ENCODE measurements at places on chromosomes 3 and 15.

DNA sequence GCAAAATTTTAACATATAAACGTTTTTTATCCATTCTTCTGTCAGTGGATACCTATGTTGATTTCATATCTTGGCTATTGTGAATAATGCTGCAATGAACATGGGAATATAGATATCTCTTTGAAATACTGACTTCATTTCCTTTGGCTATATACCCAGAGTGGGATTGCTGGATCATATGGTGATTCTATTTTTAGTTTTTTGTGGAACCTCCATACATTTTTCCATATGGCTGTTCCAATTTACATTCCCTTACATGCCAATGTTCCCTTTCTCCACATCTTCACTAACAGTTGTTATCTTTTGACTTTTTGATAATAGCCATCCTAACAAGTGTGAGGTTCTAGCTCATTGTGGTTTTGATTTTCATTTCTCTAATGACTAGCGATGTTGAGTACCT, 344.6 kb downstream of the EPHA3 start:
- DNase-seq = no peak

DNA sequence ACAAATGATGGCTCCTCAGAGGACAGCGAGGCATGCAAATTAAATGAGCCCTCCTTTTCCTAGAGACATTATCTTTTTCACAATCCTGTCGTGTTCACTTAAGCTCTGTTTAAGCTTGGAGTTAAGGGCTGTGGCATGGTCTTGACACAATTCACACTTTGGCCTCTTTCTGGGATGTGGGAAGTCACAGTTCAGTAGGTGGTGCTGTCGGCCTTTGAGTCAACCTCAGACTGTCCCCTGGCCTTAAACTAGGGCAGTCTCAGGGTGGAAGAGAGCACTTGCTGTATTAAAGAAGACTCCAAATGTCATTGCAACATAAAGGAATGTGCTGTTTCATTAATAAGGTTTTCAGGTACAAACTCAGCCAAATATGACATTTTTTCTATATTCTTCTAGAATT, 351.0 kb downstream of the MCTP2 start:
- DNase-seq = no peak

DNA sequence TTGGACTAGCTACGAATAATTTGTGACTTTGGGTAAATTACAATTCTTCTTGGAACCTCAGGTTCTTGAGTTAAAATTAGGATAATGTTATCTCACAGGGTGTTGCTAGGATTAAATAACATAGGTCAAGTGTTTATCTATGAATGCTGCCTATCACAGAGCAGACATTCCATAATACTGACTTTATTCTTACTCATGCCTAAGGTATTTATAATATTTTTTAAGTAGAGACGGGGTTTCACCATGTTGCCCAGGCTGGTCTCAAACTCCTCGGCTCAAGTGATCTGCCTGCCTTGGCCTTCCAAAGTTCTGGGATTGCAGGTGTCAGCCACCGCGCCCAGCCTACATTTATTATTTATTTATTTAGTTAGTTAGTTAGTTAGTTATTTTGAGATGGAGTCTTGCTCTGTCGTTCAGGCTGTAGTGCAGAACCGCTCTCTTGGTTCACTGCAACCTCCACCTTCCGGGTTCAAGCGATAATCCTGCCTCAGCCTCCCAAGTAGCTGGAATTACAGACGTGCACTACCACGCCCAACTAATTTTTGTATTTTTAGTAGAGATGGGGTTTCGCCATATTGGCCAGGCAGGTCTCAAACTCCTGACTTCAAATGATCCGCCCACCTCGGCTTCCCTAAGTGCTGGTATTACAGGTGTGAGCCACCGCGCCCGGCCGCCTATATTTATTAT, 741 bp upstream of the ZNF106 start:
- DNase-seq = no peak

- no peak for DNase-seq
Observed at GRCh38 chr3:130644628-130645253, 101.9 kb downstream of the PIK3R4 start.

DNA sequence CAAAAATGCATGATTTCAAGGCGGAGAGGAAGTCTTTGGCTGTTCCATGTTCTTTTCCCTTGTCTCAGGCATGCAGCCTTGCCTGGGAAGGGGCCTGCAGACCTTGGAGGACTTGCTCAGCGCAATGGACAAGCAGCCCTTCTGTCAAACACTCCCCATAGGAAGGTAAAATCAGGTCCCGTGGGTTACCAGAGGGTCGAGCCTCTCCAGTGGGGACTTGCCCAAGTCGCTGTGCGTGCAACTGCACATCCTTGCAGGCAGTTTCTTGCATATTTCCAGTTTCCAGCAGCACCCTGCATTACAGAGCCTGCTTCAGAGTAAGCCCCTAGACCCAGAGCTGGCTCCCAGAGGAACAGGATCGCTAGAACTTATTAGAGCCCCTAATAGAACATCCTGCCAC, 75.5 kb upstream of the KLF13 start:
- DNase-seq = no peak

DNA sequence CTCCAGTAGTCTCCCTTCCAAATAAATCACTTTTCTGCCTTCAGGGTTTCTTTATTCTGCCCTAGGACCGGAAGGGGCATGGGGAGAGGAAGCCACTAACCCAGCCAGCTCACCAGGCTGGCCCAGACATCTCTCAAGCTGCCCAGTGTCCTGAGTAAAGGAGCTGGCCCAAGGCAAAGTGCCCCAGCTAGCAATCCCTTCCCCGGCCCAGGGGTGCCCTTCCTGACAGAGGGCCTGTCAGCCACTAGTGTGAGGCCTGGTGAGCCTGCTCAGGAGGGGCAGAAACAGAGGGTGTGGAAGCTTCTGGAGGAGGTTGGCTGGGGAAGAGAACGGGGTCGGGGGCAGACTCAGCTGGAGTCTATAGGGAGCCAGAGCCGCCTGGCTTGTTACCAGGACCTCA, 22.2 kb downstream of the SHF start:
- DNase-seq = no peak

DNA sequence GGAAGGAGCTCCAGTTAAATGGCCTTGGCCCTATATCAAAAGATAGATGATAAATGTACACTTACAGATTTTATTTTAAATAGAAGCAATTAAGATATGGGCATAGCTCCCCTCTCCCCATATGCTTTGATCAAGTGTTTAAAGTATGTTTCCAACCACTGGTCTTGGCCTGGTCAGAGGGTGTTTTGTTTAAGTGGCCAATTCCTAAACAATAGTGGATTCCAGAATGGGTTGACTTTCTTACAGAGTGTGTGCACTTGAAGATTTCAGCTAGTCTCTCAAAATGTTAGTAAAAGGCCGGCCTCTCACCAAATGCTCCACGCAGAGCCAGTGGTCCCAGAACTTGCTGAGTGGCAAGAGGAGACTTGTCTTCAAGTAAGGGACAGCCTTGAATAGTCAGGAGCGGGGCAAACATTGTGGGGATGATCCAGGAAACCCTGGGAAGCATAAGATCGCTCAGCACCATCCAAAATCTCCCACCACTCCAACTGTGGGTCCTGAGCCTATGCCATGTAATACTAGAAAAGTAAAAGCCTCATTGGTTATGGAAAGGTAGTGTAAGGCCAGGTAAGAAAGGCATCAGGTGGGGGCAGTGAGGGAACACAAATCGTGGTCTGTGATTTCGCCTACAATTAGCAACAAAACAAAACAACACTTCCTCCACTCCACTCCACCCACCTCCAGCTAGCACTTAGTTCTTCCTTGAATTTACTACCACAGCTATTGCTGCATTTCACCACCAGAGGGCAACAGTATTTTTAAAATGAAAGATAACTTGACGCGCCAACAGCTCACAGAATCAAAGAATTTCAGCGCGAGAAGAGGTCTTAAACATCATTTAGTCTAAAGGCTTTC, 4.8 kb downstream of the RARRES1 start:
- peak; percentile 77 for DNase-seq

DNA sequence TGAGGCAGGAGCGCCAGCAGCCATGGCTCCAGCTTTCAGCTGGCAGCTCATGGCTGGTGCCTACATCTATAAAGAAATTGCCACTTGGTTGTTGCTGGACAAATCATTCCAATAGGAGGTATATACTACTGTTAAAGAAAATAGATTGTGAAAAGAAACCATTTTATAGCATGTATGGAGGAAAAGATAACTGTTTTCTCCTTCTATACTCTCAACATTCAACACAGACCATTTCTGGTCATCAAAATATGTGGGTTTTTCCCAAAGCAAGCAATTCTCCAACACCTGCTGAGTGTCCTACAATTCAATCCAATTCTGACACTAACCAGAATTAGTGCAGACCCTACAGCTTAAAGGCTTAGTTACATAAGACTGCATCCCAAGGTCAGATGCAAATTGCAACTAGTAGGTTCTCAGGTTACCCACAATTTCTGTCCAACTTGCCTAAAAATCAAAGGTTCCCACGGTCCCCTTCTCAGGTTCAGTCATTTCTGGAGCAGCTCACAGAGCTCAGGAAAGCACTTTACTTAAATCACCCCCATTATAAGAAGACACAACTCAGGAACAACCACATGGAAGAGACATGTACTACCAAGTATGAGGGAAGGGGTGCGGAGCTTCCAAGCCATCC, 42.4 kb upstream of the STRIT1 start:
- DNase-seq = no peak

GRCh38 chr3:56980798-56981390, 79.6 kb upstream of the SPATA12 start:
- no peak for DNase-seq

GRCh38 chr3:156542101-156543042, 12.5 kb downstream of the SSR3 start:
- DNase-seq = no peak

- DNase-seq = no peak
Observed at GRCh38 chr15:90037511-90037860, 36.4 kb downstream of the ZNF710 start.

DNA sequence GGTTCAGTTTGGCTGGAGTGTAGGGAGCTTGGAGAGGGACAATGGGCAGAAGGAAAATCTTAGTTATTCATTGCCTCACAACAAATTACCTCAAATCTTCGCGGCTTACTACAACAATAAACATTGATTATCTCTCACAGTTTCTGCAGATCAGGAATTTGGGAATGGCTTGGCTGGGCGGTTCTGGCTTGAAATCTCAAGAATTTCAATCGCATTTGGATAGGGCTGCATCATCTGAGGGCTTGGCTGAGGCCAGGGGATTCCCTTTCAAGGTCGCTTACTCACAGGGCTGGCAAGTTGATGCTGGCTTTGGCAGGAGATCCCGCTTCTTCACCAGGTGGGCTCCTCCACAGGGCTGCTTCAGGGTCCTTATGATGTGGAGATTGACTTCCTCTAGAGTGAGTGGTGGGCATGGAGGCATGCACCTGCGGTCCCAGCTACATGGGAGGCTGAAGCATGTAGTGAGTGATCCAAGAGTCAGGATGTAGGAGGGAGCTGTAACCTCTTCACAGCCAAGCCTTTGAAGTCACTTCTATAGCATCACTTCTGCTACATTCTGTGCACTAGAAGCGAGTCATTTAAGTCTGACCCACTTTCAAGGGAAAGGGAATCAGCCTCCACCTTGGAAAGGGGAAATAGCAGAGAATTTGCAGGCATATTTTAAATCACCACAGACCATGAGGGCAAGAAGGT, 63.1 kb downstream of the CDC25A start:
- DNase-seq = no peak

- no peak for DNase-seq
Observed at GRCh38 chr3:39721076-39721475, 88.3 kb upstream of the MYRIP start.

GRCh38 chr3:172043766-172044165, 4.4 kb downstream of the FNDC3B start:
- no peak for DNase-seq

DNA sequence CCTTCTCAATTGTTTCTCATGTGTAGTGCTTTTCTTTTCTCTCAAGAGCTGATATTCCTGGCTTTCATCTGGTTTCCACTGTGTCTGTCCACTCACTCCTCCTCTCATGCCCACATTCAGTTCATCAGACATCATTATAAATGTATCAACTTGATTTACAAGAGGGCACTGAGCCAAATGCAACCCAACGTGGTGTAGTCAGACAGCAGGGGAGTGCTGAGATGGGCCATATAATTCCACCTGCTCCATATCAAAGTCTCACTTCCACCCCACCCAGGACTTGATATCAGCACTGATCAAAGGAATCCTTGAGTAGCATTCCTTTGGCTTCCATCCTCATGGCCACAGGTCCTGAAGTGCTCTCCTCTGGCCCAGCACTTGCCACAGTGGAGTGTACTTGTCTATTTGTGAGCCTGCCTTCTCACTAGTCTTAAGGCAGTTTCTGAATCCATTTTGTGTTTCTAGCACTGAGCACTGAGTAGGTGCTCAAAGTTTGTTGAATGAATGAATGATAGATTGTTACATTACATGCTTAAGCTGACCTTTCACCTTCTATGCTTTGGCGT, 252.8 kb downstream of the CLSTN2 start:
- no peak for DNase-seq

DNA sequence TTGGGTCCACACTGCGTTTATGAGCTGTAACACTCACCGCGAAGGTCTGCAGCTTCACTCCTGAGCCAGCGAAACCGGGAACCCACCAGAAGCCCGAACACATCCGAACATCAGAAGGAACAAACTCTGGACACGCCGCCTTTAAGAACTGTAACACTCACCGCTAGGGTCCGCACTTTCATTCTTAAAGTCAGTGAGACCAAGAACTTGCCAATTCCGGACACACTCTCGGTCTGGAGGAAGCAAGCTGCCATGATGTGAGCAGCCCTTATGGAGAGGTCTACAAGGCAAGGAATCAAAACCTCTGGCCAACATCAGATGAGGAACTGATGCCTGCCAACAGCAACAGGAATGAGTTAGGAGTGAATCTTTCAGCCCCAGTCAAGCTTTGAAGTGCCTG, 62.9 kb downstream of the SLC28A2 start:
- DNase-seq = no peak

GRCh38 chr3:126886217-126886616, 96.7 kb upstream of the PLXNA1 start:
- DNase-seq = no peak

DNA sequence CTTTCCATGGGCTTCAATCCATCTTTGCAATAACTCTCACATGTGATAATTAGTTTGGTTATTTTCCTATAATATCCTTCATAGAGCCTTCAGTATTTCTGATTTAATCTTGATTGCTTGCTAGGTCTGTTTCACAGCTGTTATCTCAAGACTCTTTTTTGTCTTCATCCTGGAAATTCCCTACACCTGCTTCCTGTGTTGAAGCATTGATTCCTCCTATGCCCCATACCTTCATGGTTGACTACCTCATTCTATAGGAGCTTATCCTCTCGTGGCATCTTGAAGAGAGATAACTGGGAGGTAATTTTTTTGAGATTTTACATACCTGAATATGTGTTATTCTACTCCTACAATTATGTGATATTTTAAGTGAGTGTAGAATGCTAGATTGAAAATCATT, 26.7 kb downstream of the PIK3CA start:
- no peak for DNase-seq

- DNase-seq = no peak
Observed at GRCh38 chr3:64827431-64827830, 139.6 kb upstream of the ADAMTS9 start.

- DNase-seq = no peak
Observed at GRCh38 chr3:124783696-124784095, 53.4 kb downstream of the UMPS start.

- DNase-seq = no peak
Observed at GRCh38 chr3:113896930-113897329, 50.9 kb upstream of the ZDHHC23 start.

Measured in NCI-H2081 (cell line).